ENCODE measurements at places on chromosomes 4 and X.

DNA sequence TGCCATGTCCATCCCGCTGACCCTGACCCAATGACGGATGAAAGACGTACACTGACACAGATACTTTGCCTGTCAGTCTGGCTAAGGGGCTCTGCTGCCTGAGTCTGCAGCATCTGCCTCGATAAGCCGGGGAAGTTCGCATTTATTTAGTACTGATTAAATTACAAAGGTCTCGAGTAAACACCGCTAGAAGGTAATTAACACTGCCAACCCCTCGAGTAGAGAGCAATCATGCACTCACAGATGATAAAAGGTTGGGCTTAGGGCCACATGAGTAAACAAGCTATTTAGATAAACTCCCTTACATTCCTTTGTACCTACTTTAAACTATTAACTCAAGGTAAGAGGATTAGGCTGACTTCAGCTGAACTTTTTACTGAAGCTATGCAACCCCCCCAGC, 16.0 kb upstream of the RBMXL3 start:
- no peak for DNase-seq

DNA sequence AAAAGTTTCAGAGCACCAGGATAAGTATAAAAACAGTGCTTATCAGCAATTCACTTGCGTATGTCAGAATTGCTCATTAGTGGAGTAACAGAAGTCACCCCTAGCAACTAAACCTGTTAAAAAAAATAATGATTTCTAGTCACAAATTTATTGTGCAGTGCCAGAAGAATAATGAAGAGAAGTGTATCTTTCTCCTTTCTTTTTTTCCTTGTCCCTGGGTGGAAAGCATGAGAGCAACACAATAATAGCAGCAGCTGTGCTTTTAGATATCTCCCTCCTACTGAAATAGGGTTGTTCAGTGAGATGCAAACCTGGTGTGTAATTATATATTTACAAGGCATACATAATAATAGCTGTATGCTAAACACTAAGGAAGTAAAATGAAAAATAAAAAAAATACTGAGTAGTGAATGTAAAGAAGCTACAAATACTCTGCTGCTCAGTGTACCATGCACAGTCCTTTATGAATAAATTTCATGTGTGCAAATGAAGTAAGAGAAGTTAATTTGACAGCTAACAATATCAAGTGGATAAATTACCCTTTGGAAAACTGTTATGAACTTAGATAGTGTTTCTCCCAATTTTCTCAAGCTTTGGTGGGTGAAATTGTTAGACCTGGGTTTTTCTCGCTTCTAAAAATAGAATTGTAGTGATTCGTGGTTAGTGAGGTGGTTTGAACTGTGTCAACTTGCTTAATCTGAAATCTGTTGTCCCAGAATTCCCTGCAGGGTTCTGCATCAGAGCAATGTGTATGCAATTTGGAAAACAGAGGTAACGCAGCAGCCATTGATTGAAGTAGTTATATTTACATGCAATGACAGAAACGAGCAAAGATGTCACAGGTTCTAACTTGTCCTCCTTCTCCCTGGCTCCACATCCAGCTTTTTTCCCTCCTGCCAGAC, 125.7 kb upstream of the NDST3 start:
- DNase-seq = no peak

DNA sequence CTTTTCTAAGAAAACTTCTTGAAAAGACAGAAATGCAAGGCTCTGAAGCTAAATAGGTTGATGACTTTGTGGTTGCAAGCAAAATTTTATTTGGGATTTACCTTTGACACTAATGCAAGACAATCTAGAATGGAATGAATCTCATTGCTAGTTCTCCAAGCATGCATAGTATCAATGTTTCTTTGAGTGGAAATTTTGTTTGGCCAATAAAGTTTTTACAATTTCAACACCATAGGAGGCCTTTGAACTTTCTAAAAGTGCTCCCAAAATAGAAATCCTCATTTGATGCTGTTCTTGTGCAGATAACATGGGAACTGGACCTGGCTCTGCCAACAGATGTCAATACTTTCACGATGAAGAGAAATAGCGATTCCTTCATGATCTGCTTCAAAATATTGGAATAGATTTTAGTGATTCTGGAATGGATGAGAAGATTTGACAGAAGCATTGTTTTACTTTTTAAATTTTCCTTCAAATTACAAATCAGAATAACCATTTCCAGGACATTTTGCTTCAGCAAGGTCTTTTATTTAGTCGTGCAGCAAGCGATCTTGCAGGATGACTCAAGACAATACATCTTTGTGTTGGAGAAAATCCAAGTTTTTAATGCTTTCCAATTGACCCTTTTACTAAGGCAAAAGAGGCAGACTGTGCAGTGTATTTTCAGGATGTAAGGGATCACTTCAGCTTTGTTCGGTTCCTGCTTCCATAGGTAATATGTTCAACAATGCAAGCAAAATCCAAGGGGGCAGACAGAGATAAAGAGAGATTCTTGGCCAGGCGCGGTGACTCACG, 51.7 kb upstream of the OTUD4 start:
- no peak for DNase-seq

- DNase-seq = no peak
Measured at GRCh38 chrX:154371789-154372300, 2.6 kb downstream of the FLNA start.

GRCh38 chr4:115454228-115454627, 340.8 kb upstream of the NDST4 start:
- no peak for DNase-seq

DNA sequence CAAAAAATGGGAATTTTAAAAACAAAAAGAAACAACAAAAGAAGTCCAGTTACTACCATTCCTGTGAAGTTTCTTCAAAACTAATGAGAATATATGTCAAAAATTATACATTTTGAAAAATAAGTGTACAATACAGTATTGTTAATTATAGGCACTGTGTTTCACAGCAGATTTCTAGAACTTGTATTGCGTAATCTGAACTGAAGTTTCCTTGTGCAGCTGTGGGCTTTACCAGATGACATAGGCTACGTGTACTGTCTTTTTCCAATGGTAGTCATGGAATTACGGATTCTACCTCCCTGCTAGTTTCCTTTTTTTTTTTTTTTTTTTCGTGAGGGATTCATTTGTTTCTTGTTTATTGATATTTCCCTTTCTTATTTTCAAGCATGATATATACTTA, 113.8 kb upstream of the GABRA2 start:
- no peak for DNase-seq

GRCh38 chrX:120302434-120302833, 8.8 kb downstream of the TMEM255A start:
- DNase-seq = peak; percentile 17

- DNase-seq = no peak
Measured at GRCh38 chrX:149145845-149146285, 359.2 kb downstream of the IDS start.

DNA sequence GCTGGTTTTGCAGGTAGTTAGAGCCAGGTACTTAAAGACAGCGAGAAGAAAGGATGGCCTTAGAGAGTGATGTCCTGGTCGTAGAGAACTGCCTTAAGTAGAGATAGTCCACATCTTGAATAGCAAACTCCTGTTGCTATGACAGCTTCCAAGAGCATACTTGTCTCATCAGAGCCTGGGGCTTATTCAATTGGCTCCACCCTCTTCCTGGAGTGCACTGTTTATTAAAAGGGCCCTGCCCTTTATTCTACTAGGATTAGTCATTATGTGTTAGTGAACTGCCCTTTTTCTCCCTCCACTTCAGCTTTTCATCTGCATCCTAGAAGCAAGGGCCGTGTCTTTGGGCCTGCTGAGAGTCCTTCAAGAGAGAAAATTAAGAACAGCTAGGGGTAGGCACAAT, 94.5 kb upstream of the EOLA2 start:
- DNase-seq = no peak

- no peak for DNase-seq
Measured at GRCh38 chr4:165472943-165473676, 94.3 kb downstream of the CPE start.

- DNase-seq = no peak
Measured at GRCh38 chr4:127251423-127251822, 381.3 kb upstream of the INTU start.

DNA sequence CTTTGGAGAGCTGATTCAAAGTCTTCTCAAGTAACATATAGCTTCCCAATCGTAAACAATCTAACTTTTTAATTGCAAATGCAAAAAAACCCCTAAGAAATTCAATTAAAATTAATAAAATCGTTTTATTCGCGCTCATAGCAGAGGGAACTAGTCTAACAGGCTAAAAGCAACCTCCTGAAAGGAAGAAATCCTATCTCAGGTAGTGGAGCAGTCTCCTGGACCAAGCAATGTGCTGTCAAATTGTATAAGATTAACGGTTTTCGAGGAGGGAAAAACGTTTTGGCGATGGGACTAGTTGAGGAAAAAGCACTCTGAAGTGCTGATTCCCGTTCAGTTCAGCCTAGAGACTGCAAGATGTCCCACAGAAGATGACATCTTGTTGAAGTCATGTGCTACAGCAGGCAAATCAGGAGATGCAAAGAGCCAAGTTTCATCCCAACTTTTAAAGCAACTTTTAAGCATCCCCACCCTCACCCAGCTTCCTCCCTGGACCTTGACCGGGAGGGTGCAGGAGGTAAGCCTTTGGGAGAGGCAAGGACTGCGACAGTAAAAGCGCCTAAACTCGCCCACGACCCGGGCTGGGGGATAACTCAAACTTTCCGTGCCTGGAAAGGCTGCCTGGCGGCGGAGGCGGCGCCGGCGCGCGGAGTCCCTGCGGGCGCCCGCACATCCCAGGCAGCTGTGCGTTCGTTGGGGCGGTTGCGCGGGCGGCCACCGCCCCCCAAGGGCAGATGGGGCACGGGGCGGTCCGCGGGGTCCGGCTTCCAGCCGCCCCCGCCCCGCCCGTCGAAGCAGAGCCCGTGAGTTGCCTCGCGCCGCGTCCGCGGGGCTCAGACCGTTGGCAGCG, 784 bp downstream of the MAP7D3 start:
- peak; percentile 28 for DNase-seq

DNA sequence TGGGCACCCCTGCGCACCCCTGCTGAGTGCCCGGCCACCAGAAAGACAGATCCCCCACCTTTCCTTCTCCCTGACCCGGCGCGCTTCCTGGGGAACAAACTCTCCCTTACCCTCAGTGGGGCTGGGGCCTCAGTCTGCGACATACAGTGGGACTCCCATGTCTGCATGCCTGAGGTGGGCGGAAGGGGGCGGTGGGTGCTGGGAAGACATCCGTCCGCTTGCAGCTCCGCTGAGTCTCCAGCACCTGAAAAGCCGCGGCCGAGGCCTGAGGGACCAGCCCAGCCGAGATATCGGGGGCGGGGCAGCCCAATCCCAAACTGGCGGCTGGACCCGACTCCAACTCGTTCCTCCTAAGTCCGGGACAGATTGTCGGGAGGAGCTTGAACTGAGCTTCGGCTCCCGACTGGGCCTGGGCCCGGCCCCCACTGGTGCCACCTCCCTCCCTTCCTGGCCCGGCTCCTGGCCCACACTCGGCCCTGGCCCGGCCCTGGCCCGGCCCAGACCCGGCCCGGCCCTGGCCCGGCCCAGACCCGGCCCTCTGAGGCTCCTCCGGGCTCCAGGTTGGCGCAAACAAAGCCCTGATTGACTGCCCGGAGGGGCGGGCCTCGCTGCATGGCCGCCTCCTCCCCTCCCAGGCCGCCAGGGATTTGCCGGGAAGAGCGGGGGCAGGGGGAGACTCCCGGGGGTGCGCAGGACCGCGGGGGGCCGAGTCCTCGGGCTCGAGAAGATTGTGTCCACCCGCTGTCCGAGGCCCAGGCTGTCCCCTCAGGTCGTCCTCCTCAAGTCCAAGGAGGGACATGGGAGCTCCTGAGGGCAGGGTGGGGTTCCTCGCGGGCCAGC, 877 bp upstream of the SLC16A2 start:
- DNase-seq = no peak

- DNase-seq = no peak
Measured at GRCh38 chr4:120667102-120667501, 255.4 kb downstream of the PRDM5 start.

- DNase-seq = no peak
Measured at GRCh38 chr4:31370866-31371465, 650.8 kb downstream of the PCDH7 start.

- no peak for DNase-seq
Measured at GRCh38 chr4:20428436-20429160, 176.9 kb downstream of the SLIT2 start.

DNA sequence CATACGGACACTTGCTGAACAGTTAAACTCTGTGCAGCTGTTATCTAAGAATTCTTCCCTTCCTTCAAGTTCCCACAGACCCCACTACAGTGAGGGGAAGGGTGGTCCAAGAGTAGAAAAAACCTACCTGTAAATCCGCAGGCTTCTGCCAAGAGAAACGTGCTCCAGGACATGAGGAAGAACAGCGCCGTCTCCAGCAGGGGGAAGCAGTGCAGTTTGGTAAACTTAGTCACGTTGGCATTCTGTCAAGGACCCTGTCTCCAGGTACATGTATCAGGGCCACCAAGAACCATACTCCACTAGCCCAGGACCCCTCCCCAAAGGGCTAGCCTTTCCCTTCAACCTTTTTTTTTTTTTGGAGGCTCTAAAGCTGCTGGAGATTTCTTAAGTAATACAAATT, 79.9 kb downstream of the CHST7 start:
- DNase-seq = no peak
